ENCODE measurements at places on chromosomes 1 and 21.
A peak's percentile ranks its signal among the peaks of the same experiment; 100 is the strongest.

DNA sequence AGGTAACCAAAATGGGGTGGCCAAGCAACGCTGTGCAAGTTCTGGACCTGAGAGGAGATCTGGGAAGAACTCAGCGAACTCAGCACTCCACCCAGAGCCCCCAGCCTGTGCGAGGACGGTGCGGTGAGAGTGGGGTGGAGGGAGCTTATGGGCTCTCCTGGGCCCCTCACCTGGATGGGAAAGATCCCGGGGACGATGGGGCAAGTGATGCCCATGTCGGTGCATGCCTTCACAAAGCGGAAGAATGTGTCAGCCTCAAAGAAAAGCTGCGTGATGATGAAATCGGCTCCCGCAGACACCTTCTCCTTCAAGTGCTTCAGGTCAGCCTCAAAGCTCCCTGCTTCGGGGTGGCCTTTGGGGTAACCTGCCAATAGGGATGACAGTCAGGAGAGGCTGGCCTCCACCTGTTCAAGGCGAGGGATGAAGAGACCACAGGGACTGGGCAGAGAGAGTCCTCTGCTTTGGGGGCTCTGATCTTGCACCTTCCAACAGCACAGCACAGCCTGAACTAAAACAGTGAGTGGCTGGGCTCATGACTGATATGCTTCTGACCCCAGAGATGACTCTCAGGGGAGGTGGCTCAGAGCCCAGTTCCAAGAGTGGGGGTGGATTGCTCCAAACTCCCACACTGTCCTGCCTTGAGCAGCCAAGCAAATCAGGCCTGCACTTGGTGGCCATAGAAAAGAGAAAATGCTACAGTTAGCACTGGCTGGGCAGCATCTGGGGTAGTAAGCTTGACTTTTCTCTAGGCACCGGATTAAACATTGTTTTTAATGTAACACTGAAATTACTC lies 9.5 kb downstream of the MTHFR start:
- H3K4me1 ChIP-seq = no peaks in the 10 kb centered on the region
- H3K27ac ChIP-seq = peak overlapping the region; percentile 63
- no peaks in the 10 kb centered on the region for H3K27me3 ChIP-seq
- peak; percentile 63 for DNase-seq

GRCh38 chr1:30444850-30445249 lies 278.5 kb downstream of the MATN1 start:
- no peak overlapping the region for H3K27ac ChIP-seq
- no peaks in the 10 kb centered on the region for H3K27me3 ChIP-seq
- H3K4me3 ChIP-seq = no peak overlapping the region
- H3K4me1 ChIP-seq = no peaks in the 10 kb centered on the region
- no peaks in the 10 kb centered on the region for H3K36me3 ChIP-seq

DNA sequence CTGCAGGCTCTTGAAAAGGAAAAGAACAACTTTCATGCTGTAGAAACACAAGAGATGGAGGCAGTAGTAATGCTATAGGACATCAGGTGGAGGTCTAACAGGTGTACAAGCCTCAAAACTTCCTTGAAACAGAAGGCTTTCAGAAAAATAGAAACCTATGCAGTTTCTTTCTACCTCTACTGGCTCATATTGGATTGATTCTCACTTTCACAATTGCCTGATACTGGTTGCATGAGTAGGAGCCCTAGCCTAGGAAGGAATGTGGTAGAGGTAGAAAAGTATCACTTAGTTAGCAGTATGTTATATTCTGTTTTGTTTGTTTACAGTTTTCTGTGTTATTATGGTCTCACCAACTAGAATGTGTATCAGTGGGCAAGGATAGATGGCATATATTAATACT lies 175.4 kb upstream of the GORAB start:
- H3K4me1 ChIP-seq = peaks cover 6% of the 10 kb centered on the region
- H3K4me3 ChIP-seq = no peak overlapping the region
- DNase-seq = no peak
- no peaks in the 10 kb centered on the region for H3K36me3 ChIP-seq
- no peaks in the 10 kb centered on the region for H3K27me3 ChIP-seq

DNA sequence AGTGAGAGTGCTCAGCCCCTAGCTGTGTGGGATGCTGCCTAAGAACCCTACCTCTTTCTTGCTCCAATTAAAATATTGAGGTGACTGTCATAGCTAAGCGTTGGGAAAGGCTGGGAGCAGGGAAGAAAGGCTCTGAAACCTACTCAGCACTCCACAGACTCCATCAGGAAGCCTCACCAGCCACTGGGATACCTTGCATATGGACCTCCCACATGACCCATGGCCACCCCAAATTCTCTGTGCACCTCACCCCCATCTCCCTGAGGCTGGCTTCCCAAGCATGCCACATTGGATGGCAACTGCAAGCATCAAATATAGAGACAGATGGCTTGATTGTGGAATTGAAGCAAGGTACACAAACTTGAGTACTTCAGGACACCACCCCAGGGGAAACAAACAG lies 41.8 kb downstream of the FLVCR1 start:
- H3K4me3 ChIP-seq = no peak overlapping the region
- no peaks in the 10 kb centered on the region for H3K4me1 ChIP-seq
- no peak for DNase-seq
- H3K27ac ChIP-seq = no peak overlapping the region
- peaks cover 44% of the 10 kb centered on the region for H3K36me3 ChIP-seq

DNA sequence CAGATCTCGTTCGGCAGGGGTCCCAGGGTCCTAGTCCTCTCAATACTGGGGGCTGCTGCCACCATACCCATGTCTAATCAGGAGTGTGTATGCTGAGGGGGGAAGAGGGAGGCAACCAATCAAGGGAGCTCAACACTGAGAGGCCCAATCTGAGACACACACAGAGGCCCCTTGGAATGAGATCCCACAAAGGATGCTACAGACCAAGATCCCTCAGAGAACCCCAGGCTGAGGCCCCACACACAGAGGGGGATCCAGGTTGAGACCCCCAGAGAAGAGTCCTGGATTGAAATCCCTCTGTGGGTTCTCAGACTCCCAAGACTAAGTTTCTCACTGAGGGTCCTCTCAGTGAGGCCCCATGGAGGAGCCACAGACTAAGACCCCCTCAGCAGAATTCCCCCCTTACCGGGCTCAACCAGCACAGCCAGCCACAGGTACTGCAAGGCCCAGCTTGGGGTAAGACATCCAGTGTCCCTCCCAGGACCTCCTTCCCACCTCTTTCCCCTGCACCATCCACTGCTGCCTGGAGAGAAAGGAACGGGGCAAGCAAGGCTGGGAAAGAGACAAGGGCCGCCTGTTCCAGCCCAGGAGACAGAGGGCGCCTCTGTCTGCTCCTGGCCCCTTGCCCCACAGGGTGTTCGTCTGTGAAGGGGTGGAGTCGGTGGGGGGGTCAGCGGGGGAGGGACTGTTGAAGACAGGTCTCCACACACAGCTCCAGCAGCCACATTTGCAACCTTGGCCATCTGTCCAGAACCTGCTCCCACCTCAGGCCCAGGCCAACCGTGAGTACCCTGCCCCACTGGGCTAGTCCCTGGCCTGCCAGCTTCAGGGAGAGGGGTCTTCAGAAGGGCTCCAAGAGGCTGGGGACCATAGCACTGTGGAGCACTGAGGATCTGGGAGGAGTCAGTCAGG lies at the start of gene S100A1:
Gene S100A1, plus strand, starts transcription at position 720 of the 912 bp plus-strand sequence. CDS start 2,088 bp downstream, outside the sequence.
- peaks cover 39% of the 10 kb centered on the region for H3K4me1 ChIP-seq
- H3K36me3 ChIP-seq = no peaks in the 10 kb centered on the region
- peak within 1 kb of the TSS; percentile 89 for H3K27ac ChIP-seq
- DNase-seq = peak; percentile 71
- peak within 1 kb of the TSS; percentile 65 for H3K4me3 ChIP-seq

GRCh38 chr1:203271018-203271743 lies 34.1 kb upstream of the BTG2 start:
- peaks cover 34% of the 10 kb centered on the region for H3K4me1 ChIP-seq
- no peak overlapping the region for H3K4me3 ChIP-seq
- H3K36me3 ChIP-seq = no peaks in the 10 kb centered on the region

GRCh38 chr1:67923074-67923473 lies 89.8 kb upstream of the GNG12 start:
- no peaks in the 10 kb centered on the region for H3K36me3 ChIP-seq
- no peak for DNase-seq
- H3K4me1 ChIP-seq = no peaks in the 10 kb centered on the region
- no peaks in the 10 kb centered on the region for H3K27me3 ChIP-seq

GRCh38 chr1:234645474-234645953 lies 35.5 kb upstream of the IRF2BP2 start:
- no peaks in the 10 kb centered on the region for H3K27me3 ChIP-seq
- H3K4me3 ChIP-seq = no peak overlapping the region
- no peak overlapping the region for H3K27ac ChIP-seq
- no peaks in the 10 kb centered on the region for H3K4me1 ChIP-seq
- no peak for DNase-seq
- H3K36me3 ChIP-seq = no peaks in the 10 kb centered on the region

GRCh38 chr1:3807769-3808168 lies 11.5 kb upstream of the LRRC47 start:
- H3K36me3 ChIP-seq = no peaks in the 10 kb centered on the region
- peaks cover 4% of the 10 kb centered on the region for H3K27me3 ChIP-seq
- H3K27ac ChIP-seq = no peak overlapping the region
- H3K4me1 ChIP-seq = no peaks in the 10 kb centered on the region
- no peak overlapping the region for H3K4me3 ChIP-seq
- no peak for DNase-seq

- peak overlapping the region; percentile 30 for H3K27ac ChIP-seq
- peaks cover 6% of the 10 kb centered on the region for H3K27me3 ChIP-seq
- H3K36me3 ChIP-seq = no peaks in the 10 kb centered on the region
- H3K4me3 ChIP-seq = no peak overlapping the region
- DNase-seq = no peak
Observed at GRCh38 chr1:15245593-15246360, 1.2 kb upstream of the FHAD1 start.
